ENCODE measurements at places on chromosomes 11 and 22.

- DNase-seq, result no peak
Observed at GRCh38 chr11:117690484-117691217, 106.4 kb downstream of the DSCAML1 start.

GRCh38 chr11:14234446-14234845 is 124.5 kb downstream of the RRAS2 start:
- no peak for DNase-seq

GRCh38 chr11:9151631-9152030 is 60.2 kb upstream of the SCUBE2 start:
- no peak for DNase-seq

DNA sequence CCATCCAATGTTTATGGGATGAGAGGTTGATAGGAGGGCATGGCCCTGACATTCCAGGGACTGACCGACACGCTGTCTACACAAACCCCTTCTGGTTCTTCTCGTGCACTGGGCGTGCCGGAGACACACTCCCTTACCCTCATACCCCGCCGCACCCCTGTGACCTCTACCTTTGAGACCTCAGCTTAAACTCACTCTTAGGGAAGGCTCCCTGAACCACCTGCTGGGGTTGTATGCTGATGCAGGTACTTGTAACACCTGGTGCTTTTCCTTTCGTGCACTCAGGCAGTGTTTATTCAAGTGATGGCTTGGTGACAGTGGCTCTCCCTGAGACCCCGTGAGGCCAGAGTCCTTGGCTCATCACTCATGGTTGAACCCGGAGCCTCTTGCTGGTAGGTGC is 12.0 kb downstream of the PPARA start:
- DNase-seq, result no peak

- DNase-seq, result no peak
Observed at GRCh38 chr22:49158741-49159564, 668.7 kb downstream of the BRD1 start.

DNA sequence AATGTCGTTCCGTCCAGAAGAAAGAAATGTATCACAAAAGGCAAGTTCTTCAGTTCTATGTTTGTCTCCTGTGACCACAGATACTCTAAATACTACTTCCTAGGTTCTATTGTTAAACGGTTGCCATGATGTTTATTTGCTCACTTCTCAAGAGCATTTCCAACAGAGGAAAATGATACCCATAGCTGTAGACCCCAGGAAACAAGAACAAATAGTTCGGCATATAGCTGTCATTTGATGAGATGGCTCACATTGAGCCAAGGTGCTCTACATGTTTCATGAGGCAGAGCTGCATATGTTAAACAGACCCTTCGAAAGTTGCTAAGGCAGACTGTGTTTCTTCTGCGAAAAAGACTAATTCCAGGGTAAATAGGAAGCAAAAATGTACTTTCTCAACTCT is 15.4 kb upstream of the ANGPTL5 start:
- no peak for DNase-seq

DNA sequence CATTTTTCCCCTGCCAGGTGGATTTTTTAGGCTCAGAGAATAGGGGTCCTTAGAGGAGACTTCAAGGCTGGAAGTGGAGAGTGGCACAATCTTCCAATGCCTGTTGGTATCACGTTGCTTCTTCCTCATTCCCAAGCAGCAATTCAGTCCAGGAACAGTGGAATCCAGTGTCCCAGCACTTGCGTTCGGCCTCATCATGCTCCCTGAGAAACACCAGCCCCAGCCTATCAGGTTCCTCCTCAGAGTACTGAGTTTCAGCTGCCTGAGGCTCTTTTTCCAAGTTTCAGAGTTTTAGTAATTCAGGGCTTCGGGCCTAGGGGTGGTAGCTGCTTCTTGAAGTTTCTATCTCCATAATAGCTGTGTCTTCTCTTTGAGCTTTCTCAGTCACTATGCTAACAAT is 31.9 kb upstream of the NRGN start:
- no peak for DNase-seq

DNA sequence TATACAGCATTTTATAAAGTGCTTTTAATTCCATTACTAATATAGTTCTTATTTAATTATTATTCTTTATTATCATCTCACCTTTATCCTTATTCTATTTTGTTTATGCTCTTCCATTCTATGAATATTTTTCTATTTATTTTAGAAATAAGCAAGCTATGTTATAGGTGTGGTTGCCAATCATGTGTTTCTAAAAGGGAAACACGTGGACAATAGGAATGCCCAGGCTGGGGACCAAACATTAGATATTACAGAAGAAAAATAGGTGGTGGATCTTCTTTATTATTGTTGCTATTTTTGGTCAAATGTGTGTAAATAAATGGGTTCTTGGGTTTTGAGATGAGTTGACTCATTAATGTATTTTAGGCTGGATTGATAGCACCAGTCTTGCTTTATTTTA is 438.3 kb downstream of the RAB38 start:
- DNase-seq, result no peak

DNA sequence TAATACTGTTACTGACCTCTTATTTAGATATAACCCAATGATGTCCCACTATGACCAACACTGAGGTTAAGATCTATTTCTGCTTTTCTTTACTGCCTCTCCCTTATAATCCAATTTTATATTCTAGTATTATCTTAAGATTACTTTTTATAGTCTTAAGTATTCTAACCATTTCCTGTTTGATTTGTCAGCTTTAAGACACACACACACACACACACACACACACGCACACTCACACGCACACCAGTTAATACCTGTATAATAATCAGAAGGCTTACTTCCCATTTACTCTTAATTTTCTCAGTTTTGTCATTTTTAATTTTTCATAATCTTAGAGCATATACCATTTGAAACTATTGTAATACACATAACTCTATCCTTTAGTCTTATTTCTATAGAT is 226.0 kb upstream of the C11orf87 start:
- DNase-seq, result no peak

- DNase-seq, result no peak
Observed at GRCh38 chr11:115996125-115996807, 492.1 kb upstream of the CADM1 start.

GRCh38 chr22:28736301-28737155 is 5.1 kb downstream of the CHEK2 start:
- no peak for DNase-seq

- no peak for DNase-seq
Observed at GRCh38 chr11:88115828-88116755, 59.2 kb downstream of the RAB38 start.

DNA sequence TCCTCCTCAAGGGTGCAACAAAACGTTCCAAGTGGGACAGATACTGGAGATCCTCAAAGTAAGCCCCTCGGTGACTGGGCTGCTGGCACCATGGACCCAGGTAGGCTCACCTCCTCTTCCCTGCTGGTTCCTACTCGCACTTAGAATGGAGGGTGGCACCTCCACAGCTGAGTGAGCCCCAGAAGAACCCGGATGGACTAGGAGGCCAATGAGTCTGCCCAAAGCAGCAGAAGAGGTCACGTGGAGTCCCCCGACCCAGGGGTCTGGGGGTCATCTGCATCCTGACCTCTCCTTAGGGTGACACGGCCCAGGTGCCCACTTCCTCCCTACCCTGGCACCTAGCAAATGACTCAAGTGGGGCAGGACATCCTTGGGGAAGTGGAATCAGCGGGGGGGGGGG is 4.4 kb downstream of the APOL1 start:
- DNase-seq, result no peak

GRCh38 chr11:72962084-72962483 is 147.9 kb downstream of the ATG16L2 start:
- DNase-seq, result no peak

DNA sequence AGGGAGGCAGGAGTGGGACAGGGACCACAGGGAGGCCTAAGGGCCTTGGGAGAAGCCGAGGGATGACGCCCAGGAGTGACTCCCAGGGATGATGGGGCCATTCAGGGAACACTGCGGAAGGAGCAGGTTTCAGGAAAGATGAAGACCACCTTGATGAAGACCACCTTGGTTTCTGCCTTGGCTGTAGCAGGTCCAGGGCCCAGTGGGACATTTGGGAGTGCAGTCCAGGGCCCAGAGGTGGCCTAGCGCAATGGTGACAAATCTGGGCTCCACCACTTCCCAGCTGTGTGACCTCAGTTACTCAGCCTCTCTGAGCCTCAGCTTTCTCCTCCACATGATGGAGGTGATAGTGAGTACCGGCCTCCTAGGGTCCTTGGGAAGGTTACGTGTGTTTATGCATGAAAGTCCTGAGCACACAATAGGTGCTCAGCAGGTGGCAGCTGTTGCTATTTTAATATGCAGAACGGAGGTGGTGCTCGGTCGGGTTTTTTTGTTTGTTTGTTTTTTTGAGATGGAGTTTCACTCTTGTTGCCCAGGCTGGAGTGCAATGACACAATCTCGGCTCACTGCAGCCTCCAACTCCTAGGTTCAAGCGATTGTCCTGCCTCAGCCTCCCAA is 770 bp downstream of the TSGA10IP start:
- no peak for DNase-seq

GRCh38 chr11:61279934-61280659 is 15.0 kb downstream of the VWCE start:
- no peak for DNase-seq

GRCh38 chr22:26463688-26464087 is 19.9 kb downstream of the HPS4 start:
- DNase-seq, result no peak

- DNase-seq, result no peak
Observed at GRCh38 chr22:49423125-49423650, 404.5 kb downstream of the BRD1 start.

DNA sequence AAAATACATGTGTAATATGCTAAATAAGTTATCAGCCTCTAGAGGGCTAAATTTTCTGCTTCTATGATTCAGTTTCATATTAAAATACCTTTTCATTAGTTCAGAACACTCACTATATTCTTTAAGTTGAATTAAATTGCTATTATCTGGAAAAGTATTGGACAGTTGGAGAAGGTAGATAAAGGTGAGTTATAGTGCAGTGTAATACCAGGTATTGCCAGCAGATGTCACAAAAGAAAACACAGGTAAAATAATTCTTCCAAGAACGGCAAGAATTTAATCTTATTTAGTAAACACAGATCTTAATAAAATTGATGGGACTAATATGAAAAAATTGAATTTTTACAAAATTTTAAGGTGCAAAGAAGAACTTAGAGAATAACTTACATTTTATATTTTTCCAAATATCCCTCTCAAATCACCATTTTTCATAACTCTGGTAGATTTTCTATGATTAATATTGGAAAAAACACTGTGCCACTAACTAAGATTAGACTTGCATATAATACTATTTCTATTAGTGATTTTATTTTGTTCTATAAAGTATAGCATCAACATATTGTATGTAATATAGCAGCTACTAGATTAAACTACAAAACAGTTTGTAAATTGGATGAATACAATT is 1.7 kb upstream of the LRRC4C start:
- no peak for DNase-seq

GRCh38 chr11:45847911-45848316 is 639 bp downstream of the CRY2 start:
- no peak for DNase-seq

- no peak for DNase-seq
Observed at GRCh38 chr11:108945341-108945740, 280.5 kb downstream of the DDX10 start.

GRCh38 chr11:88306785-88307184 is 30.8 kb downstream of the CTSC start:
- DNase-seq, result no peak

DNA sequence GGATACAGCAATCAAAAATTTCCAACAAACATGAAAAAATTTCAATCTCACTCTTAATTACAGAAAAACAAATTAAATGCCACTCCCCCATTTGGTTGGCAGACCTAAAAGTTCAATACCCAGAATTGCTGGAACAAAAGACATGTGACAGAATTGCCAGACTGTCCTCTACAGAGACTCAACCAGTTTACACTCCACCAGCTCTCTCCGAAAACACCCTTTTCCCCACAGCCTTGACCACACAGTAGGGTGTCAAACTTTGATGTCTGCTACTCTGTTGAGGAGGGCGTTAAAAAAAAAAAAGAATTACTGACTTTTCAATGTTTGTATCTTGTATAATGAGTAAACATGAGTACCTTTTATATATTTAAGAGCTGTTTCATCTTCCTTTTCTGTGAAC is 44.7 kb upstream of the YPEL1 start:
- DNase-seq, result no peak

- DNase-seq, result peak; percentile 63
Observed at GRCh38 chr22:44947049-44947448, 62.8 kb downstream of the PHF21B start.

DNA sequence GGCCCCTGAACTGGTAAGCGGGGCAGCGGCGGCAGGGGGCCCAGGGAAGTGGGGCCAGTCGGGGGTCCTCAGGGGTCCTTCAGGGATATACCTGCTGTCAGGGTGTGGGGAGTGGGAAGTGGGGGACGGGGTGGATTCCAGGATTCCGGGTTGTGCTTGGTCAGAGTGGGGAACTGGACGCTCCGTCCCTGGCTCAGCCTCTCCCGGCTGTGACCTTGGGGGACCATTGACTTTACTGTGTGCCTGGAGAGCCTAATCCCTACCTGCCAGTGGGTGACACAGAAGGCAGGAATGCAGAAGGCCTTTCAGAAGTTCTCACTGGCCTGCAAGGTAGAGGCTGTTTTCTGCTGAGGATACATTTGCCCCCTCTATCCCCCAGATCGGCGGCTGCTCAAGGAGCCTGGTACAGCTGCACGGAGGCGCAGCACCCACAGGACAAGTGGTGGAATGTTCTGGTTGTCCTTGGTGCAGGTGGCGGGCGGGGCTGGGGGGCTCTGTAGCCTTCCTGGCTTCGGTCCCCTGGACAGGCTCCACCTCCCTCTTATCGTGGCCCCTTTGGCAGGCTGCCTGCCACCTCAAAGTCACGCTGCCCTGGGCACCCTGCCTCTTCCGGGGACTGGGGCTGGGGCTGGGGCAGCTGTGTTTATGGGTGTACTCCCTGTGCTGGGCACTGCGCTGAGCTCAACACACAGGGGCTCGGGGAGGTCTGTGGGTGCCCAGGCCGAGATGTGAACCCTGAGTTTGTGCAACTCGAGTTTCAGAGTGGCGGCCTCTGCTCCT is 18.4 kb downstream of the KCNQ1 start:
- DNase-seq, result no peak

DNA sequence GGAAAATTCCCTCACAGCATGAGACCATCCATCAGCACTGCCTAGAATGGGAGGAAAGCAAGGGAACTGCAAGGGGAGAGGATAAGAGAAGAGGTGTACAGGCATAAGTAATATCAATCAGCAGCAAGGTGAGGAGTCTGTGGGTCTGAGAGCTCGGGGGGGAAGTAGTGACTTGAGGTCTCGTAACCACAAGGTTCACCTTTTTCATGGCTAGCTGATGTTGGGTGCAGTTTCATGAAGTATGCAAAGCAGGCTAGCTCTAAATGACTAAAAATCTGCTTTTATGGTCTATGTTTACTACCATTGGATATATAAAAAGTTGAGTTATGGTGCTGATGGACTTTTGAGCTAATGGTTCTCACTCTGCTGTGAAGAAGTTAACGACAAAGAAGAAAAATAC is 35.8 kb downstream of the OR4C6 start:
- DNase-seq, result no peak
